Occipital lobe (tissue), 3 donors: ENCODE measurements at places on chromosomes 4 and X.

DNA sequence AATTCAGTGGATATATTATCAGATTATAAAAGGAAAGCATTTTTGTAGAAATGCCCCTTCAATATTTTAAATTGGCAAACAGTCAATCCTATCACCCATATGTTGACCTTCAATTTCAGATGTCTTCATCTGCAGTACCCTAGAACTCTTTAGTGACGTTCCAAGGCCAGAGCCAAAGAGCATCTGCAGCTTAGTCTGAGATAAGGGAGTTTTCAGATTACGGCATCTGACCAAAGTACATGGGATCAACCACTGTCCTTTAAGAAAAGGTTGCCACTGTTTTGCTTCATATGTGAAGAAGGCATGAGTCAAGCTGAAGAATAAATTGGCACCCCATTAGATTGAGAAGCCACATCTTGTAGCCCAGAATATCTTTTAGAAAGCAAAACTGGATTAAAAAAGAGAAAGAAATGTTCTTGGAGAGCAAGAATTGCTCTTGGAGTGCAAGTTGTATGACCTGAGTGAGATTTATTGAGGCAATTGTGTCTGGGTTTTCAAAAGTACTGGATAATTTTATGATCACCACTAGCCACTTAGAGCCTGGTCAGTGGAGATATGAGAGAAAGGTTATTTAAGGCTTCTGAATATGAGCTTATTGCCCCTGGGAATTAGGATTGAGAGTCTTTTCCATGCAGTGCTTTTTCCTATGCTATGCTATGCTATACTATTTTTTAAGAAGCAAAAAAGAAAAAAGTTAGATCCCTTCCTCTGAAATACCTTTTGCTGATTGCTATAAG lies 251.9 kb upstream of the NR3C2 start:
- no peak for DNase-seq

- no peak for DNase-seq
Measured at GRCh38 chrX:148610328-148610698, 109.9 kb downstream of the AFF2 start.

- DNase-seq = no peak
Measured at GRCh38 chr4:158163941-158164767, 8.7 kb downstream of the GASK1B start.

GRCh38 chrX:103406256-103406655 lies 29.9 kb downstream of the BEX3 start:
- no peak for DNase-seq

GRCh38 chr4:141120036-141120593 lies 13.2 kb downstream of the RNF150 start:
- no peak for DNase-seq
